ENCODE measurements at places on chromosomes 16 and 17. TPM values are rescaled to one million over a fixed set of nuclear protein-coding genes. Genes with fewer than 3 reads are reported as not detected.

DNA sequence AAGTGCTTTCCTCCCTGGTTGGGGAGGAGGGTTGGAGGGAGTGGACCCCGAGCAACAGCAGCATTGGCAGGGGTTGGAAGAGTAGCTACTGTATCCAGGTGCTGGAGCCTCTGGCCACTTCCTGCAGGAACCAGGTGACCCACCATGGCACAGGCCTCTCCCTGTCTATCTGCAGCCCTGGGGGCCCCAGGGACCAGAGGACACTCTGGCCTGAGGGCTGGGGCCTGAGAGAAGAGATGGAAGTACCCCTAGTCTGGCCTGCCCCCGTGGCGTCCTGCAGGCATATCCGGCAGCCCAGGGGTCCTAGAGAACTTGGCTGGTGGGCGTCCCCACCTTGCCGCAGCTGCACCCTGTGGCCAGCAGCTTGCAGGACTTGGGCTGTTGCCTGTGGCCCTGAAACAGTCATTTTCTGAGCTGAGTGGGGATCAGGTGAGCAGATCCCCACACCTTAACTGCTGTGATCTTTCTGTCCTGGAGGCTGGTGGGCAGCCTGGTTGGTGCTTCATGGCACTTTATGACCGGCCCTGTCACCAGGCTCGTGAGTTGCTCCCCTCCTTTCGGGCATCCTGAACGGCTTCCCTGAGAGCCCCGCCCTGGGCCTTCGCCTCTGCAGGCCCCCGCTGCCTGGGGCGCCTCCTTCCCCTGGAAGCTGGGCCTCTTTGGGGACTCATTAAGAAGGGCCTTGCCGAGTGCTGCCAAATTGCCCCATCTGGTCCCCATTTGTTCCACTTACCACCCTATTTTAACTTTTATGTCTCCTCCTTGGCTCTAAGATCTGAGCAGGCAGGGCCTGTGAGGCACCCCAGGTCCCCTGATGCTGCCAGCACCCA, 298.6 kb downstream of the SEC14L1 start:
- H3K36me3 ChIP-seq, result no peaks in the 10 kb centered on the region
- H3K4me3 ChIP-seq, result no peak overlapping the region
- DNase-seq, result no peak

GRCh38 chr17:57662644-57663308, 82.3 kb downstream of the CCDC182 start:
- peak; percentile 94 for DNase-seq
- no peaks in the 10 kb centered on the region for H3K27me3 ChIP-seq
- H3K4me3 ChIP-seq, result peak overlapping the region; percentile 36
- no peak overlapping the region for H3K27ac ChIP-seq
- no peaks in the 10 kb centered on the region for H3K36me3 ChIP-seq

GRCh38 chr16:7646821-7647500, 314.3 kb downstream of the RBFOX1 start:
- no peaks in the 10 kb centered on the region for H3K36me3 ChIP-seq
- H3K4me1 ChIP-seq, result no peaks in the 10 kb centered on the region
- DNase-seq, result no peak
- no peaks in the 10 kb centered on the region for H3K27me3 ChIP-seq
- H3K27ac ChIP-seq, result no peak overlapping the region

DNA sequence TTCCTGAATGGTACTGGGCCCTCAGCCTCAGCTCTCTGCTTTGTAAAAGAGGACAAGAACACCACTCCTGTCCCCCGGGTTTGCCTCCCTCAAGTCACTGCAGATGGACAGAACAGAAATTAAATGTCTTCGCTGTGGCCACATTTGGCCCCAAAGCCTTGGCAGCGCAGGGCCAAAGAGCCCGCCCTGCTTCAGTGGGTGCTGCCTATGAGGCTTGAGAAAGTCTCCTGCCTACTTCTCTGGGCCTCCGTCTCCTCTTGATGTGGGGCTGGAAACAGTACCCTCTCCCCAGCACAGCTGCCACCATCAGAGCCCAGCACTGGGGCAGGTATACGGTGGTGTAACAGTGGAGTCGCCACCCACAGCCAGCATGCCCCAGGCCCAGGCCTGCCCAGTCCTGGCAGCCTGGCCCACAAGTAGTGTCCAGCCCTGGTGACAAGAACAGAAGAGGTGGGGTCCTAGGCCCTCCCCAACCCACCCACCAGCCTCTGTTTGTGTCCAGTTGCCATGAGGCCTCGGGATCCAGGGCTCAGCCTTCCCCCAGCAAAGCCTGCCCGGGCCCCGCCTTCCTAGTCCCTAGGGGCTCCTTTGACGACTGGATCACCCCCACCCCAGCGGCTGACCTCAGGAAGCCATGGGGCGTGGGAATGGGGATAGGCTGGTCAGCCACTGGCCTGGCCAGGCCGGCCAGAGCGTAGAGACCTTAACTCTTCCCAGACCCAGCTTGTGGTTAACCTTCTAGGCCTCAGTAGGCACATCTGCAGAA, 3.9 kb upstream of the TPPP3 start:
- no peak overlapping the region for H3K27ac ChIP-seq
- DNase-seq, result no peak
- peaks cover 30% of the 10 kb centered on the region for H3K4me1 ChIP-seq
- H3K27me3 ChIP-seq, result no peaks in the 10 kb centered on the region
- H3K36me3 ChIP-seq, result no peaks in the 10 kb centered on the region

DNA sequence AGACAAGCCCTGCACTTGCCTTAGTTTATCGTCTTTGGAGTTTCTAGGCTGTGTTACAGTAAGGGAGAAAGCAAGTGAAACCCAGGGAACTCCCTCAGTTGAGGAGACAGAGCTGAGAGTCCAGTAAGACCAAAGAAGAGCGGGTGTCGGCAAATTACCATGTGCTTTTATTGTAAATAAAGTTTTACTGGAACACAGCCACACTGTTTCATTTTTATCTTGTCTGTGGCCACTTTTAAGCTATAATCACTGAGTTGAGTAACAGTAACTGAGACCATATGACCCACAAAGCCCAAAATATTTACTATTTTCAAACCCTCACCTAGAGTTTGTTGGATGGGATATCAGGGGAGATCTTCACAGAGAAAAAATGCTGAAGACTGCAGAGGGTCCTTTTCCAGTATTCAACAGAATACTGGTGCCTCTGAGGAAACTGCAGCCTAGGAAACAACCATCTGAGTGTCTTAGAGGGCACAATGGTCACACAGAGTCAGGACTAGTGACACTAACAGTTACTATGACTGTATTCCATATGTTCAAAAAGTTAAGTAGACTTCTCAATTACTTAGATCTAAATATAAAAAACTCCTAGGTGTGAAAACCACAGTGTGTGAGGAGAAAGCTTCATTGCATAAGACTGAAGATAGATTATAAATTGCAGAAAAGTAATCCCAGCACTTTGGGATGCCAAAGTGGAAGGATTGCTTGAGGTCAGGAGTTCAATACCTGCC, 351.1 kb upstream of the TBX2 start:
- no peak overlapping the region for H3K4me3 ChIP-seq
- H3K27me3 ChIP-seq, result no peaks in the 10 kb centered on the region
- no peak overlapping the region for H3K27ac ChIP-seq
- H3K36me3 ChIP-seq, result no peaks in the 10 kb centered on the region

- no peaks in the 10 kb centered on the region for H3K4me1 ChIP-seq
- H3K36me3 ChIP-seq, result no peaks in the 10 kb centered on the region
- no peak overlapping the region for H3K4me3 ChIP-seq
- no peak for DNase-seq
- H3K27ac ChIP-seq, result no peak overlapping the region
- no peaks in the 10 kb centered on the region for H3K27me3 ChIP-seq
These were observed 4.4 kb downstream of the CLEC19A start for GRCh38 chr16:19289811-19290485.

GRCh38 chr17:58330997-58331814, 2.6 kb upstream of the TSPOAP1 start:
- H3K27me3 ChIP-seq, result no peaks in the 10 kb centered on the region
- peak; percentile 30 for DNase-seq
- H3K36me3 ChIP-seq, result no peaks in the 10 kb centered on the region
- peak overlapping the region; percentile 38 for H3K4me3 ChIP-seq

- no peaks in the 10 kb centered on the region for H3K36me3 ChIP-seq
- H3K27ac ChIP-seq, result no peak overlapping the region
- H3K4me1 ChIP-seq, result no peaks in the 10 kb centered on the region
- no peak overlapping the region for H3K4me3 ChIP-seq
- no peaks in the 10 kb centered on the region for H3K27me3 ChIP-seq
These were observed 93.9 kb upstream of the FA2H start for GRCh38 chr16:74868501-74868900.

DNA sequence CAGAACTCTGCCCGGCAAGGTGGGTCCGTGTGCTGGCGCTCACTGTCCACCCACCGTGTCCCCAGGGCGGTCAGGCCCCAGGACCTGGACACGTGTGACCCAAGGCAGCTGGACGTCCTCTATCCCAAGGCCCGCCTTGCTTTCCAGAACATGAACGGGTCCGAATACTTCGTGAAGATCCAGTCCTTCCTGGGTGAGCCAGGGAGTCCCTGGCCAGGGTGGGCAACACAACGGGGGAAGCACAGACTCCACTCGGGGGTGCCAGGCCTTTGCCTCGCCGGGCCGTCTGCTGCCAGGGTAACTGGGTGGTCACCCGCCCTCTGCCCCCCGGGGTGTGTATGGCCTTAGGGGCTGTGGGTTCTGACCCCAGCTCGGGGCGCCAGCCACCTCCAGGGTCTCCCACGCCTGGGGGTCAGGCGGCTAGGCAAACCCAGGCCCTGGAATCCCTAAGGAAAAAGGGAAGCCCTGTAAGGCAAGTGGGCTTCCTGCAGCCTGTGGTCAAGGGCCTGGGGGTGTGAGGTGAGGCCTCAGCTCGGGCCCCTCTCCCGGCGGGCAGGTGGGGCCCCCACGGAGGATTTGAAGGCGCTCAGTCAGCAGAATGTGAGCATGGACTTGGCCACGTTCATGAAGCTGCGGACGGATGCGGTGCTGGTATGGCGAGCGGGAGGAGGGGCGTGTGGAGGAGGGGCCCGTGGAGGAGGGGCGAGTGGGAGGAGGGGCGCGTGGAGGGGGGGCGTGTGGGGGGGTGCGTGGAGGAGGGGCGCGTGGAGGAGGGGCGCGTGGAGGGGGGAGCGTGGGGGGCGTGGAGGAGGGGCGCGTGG, 6.5 kb downstream of the MSLN start:
- no peaks in the 10 kb centered on the region for H3K36me3 ChIP-seq
- H3K4me3 ChIP-seq, result no peak overlapping the region
- DNase-seq, result no peak
- H3K27ac ChIP-seq, result no peak overlapping the region
- no peaks in the 10 kb centered on the region for H3K27me3 ChIP-seq

- no peak overlapping the region for H3K27ac ChIP-seq
- DNase-seq, result no peak
- H3K4me3 ChIP-seq, result no peak overlapping the region
- H3K36me3 ChIP-seq, result no peaks in the 10 kb centered on the region
These were observed 66.8 kb downstream of the DNAH17 start for GRCh38 chr17:78510141-78511075.

DNA sequence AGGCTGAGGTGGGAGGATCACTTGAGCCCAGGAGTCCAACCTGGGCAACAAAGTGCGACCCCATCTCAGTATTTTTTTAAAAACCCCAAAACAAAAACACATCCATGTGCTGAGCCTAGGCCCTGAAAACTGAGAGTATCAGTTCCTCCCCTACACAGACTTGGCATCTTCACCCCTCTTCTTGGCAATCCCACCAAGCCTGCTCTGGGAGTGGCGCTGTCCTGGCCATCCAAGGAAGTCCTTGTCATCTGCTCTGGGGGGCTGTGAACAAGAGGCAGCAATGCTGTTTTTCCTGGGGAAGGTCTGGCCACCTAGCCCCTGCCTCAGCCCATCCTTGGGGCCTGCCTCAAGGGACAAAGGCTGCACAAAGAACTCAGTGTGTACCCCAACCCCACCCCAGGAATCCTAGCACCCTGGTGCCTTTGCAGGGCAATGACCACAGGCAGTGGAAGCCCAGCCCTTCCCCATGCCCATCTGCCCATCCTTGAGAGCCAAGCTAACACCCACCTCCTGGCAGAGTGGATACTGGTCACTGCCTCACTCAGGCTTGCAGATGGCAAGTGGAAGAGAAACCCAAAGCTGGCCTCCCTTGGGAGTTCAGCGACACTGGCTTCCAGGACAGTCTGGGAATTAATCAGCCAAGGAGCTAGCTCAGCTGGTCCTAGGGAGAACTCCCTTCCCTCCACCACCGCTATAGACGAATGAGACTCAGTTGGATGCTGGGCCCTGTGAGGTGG, 14.8 kb upstream of the GFOD2 start:
- no peak overlapping the region for H3K27ac ChIP-seq
- H3K4me1 ChIP-seq, result no peaks in the 10 kb centered on the region
- no peak overlapping the region for H3K4me3 ChIP-seq
- no peak for DNase-seq

GRCh38 chr17:11535231-11535630, 63.0 kb upstream of the DNAH9 start:
- no peak for DNase-seq
- H3K4me1 ChIP-seq, result no peaks in the 10 kb centered on the region
- no peaks in the 10 kb centered on the region for H3K27me3 ChIP-seq
- H3K27ac ChIP-seq, result no peak overlapping the region

- no peak overlapping the region for H3K4me3 ChIP-seq
- H3K36me3 ChIP-seq, result no peaks in the 10 kb centered on the region
- H3K27me3 ChIP-seq, result no peaks in the 10 kb centered on the region
- peaks cover 6% of the 10 kb centered on the region for H3K4me1 ChIP-seq
These were observed 9.1 kb downstream of the TP53I13 start for GRCh38 chr17:29577385-29578211.

DNA sequence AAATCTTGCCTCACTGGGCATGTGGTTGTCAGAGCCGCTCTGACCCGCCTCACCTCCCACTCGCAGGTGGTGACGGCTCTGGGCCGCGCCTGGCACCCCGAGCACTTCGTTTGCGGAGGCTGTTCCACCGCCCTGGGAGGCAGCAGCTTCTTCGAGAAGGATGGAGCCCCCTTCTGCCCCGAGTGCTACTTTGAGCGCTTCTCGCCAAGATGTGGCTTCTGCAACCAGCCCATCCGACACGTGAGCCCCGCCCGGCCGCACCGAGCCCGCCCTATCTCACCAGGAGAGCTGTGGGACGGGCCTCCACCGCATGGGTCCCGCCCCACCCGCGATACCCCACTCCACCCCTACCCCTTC, 4.0 kb downstream of the TGFB1I1 start:
- H3K36me3 ChIP-seq, result no peaks in the 10 kb centered on the region
- no peak for DNase-seq
- no peaks in the 10 kb centered on the region for H3K27me3 ChIP-seq

DNA sequence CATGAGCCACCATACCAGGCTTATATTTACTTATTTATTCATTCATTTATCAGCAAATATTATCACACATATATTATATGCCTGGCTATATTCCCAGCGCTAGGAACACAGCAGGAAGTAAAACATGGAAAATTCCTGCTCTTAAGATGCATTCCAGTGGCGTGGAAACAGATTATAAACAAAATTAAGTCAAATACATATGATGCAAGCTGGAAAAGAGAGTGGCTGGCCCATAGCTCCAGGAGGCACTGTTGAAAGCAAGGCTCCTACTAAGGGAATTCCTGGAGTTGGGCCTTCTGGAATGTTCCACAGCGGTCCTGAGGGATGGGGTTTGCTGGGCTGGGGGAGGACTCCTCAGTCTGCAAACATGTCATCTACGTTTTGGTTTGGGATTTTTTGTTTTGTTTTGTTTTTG, 18.4 kb downstream of the ADCY9 start:
- H3K27me3 ChIP-seq, result no peaks in the 10 kb centered on the region
- peaks cover 12% of the 10 kb centered on the region for H3K4me1 ChIP-seq
- no peak overlapping the region for H3K4me3 ChIP-seq
- no peaks in the 10 kb centered on the region for H3K36me3 ChIP-seq

The PSMC3IP gene
- total RNA-seq, result 27.2 TPM

The HNF1B gene
- 3.2 TPM for total RNA-seq

The NUDT7 gene
- 10.4 TPM for total RNA-seq

The KRTAP9-4 gene
- total RNA-seq, result not detected

The COPZ2 gene
- 13.2 TPM for total RNA-seq

Measured in testis (tissue), 5 donors.